GM12864 (cell line): ENCODE measurements at places on chromosomes 7 and 10.

- DNase-seq = no peak
These were observed 313.9 kb upstream of the ZNF32 start for GRCh38 chr10:43962346-43963191.

- no peak for DNase-seq
These were observed 4.7 kb downstream of the NPTX2 start for GRCh38 chr7:98621573-98622482.

DNA sequence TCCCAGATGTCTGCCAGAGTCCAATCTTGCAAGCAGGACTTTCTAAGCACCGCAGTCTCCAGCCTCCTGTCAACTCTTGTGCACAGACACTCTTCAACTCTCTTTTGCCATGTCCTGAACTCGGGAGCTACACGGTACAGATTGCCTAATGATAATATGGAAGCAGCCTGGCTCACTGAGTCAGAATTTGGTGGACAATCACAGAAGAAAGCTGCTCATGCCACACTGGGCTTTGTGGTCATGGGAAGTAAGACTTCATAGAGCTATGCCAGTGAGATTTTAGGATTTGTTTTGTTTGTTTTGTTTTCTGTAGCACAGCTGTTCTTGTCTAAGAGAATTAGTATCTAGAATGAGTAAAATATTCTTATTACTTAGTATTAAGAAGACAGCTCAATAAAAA is 144.1 kb upstream of the PRSS58 start:
- no peak for DNase-seq

DNA sequence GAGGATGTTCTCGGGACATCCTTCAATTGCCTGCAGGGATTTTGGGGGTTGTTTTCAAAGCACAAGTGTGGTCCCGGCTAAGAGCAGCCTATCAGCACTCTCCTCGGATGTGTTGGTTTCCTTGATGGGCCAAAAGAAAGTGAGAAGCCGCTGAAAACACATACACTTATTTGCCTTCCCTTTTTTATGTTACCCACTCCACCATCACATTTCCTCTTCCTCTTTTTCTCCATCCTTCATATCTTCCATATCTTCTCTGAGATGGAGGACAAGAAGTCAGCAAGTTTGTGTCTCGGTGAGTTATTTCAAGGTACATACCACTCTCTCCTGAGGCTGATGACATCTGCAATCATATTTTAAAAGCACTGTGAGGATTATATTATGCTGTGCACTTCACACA is 64.0 kb downstream of the ZNF33B start:
- DNase-seq = no peak

- no peak for DNase-seq
These were observed 33.7 kb upstream of the TNRC18 start for GRCh38 chr7:5457245-5457735.

GRCh38 chr10:114349522-114350215 is 54.6 kb downstream of the AFAP1L2 start:
- DNase-seq = no peak

DNA sequence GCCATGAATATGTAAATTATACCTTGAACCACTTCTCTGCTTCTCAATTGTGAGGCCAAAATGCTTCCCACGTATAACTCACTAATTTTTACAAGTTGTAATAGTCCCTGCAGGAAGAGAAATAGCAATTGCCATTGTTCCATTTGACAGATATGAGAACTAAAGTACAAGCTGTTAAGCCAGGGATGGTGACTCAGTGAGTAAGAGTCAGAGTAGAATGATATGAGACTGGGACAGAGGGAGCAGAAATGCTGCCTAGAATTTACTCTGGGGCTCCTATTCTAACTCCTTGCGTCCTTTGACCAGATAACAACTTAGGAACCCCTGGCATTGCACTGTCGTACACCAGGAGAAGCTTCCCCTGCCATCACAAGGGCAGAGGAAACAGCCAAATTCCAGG is 45.1 kb upstream of the SEPTIN7 start:
- no peak for DNase-seq

GRCh38 chr7:37245590-37245989 is 203.1 kb downstream of the ELMO1 start:
- no peak for DNase-seq

DNA sequence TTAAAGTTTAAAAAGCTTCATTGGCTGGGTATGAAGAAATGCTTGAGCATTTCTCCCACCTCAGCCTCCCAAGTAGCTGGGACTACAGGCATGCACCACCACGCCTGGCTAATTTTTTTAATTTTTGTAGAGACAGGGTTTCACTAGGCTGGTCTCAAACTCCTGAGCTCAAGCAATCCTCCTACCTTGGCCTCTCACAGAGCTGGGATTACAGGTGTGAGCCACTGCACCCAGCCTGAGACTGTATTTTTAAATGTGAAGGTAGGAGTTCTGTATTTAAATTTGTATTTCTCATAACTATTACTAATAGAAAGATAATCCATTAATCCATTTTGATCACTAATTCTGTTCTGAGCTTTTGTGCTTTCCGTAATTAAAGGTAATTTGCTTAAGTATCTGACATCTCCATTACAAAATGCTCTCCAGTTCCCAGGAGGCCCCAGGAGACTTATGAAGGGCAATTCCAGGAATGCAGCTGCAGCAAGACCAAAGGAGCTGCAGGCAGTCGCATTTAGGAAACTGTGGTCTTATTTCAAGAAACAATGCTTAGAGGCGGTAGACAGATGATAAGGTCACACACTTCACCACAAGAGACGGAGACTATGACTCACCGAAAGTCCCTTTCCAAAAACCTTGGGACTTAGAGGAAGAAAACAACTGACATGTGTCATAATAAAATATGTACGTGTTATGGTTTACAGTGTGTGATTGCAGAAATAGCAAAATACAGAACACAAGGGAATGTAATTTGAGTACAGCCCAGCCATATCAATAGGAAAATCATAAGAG is 23.3 kb downstream of the YAE1 start:
- no peak for DNase-seq

DNA sequence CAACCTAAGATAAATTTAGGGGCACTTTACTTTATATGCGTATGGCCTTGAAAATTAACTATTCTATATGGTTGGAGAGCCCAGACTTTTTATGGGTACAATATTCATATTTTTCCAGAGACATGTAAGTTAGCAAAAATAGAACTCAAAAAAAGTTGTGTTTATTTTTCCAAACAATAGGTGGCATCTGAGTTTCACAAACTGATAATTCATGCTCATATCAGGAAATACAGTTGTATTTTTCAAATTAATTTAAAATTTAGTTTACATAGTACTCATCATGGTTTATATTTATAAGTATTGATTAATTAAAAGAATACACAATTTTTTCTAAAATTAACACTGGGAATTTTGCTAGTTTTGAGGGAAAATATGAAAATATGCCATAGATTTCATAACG is 34.6 kb downstream of the ANKRD7 start:
- DNase-seq = no peak

GRCh38 chr7:73387221-73387828 is 46.3 kb upstream of the FZD9 start:
- DNase-seq = no peak

GRCh38 chr7:40700653-40701421 is 566.0 kb downstream of the SUGCT start:
- no peak for DNase-seq

DNA sequence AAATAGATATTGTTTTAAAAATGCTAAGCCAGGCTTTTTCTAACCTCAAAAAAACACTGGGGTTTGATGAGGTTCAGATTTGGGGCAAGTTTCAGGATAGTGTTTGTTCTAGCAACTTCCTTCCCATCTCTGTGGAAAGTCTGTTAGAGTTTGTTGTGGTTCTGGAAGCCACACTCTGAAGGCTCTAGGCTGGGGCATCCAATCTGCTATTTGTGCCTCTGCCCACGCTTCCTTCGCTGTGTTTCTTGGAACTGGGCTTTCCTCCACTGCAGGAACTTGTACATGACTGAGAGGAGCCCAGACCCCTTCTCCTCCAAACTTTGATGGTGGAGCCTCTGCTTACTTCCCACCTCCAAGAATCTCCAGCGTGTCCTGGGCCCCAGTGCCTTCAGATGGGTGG is 108.5 kb upstream of the SLC25A13 start:
- DNase-seq = no peak

DNA sequence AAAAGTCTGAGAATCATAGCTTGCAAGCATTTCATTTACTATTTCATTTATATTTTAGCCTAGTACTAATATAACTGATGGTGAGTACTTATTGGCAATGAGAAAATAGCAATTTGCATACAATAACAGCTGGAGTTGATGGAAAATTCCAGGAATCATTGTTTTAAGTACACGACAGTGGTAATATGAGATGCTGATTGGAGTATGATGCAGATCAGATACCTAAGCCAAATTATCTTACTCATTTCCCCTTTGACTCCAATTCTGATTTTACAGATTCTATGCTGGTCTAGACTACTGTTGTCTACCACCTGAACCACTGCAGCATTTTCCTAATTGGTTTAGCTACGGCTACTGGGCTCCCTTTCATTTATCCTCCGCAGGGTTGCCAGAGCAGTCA is 36.7 kb downstream of the GNG11 start:
- DNase-seq = no peak

DNA sequence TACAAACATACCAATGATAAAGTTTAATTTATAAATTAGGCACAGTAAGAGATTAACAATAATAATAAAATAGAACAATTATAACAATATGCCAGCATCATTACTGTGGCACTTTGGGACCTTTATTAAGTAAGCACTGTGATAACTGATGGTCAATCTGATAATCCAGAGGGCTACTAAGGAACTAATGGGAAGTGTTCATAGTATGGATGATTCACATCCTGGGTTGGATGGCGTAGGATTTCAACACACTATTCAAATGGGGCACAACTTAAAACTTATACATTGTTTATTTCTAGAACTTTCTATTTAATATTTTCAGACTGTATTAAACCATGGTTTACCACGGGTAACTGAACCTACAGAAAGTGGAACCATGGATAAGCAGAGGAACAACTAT is 90.8 kb downstream of the KIF20B start:
- DNase-seq = no peak

GRCh38 chr7:99792967-99793366 is 9.0 kb upstream of the CYP3A4 start:
- no peak for DNase-seq

GRCh38 chr10:4355350-4355749 is 470.7 kb upstream of the AKR1E2 start:
- DNase-seq = no peak

- no peak for DNase-seq
These were observed 147.3 kb downstream of the NRCAM start for GRCh38 chr7:108308903-108309302.

- DNase-seq = no peak
These were observed 88.8 kb downstream of the JCAD start for GRCh38 chr10:29970576-29970975.

DNA sequence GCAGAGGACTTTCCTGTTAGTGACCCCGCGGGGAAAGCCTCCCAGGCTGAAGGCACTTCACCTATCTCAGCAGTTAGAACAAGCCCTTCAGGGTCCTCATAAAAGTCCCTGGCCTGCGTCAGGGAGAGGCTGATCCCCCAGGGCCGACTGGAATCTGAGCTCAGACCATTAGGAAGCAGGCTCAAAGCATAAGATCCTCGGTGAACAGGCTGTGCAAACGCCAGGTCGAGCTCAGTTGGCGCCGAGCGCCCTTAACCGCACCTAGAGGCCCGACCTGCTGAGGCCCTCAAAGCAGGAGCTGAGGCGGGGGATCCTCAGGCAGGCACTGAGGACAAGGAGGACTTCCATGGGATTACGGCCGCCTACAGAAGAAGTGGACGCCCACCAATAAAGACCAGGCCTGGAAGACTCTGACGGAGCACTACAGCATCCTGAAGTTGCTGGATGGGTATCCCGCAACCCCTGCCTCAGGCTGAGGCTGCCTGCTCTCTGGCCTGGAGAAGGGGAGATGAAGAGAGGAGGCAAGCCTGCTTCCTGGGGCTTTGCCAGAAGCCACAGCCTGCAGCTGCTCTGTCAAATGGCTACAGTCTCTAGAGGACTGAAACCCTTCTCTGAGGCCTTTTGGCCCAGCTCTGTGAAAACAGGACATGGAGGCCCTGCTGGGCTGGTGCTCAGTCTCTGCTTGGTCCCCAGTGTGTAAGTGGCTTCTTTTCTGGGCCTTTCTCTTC is 29.9 kb downstream of the LIPJ start:
- DNase-seq = no peak

DNA sequence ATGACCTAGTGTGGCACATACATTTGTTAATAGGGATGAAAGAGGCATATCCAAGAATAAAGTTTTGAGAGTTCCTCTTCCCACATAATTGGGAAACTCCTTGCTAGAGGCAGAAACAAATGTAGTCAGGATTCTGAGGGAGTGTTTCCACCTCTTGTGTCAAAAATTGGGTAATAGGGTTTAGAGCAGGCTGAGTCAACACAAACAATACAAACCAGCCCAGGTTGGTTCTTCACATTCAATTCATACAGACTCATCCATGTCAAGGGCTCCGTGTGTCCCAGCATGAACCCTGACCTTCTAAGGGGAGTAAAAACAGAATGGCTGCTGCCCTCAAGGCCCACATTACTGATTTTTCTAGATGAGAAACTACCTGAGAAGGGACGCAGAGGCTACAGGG is 75.3 kb downstream of the GLI3 start:
- DNase-seq = no peak

GRCh38 chr7:150968734-150969372 is 9.3 kb downstream of the KCNH2 start:
- DNase-seq = no peak

DNA sequence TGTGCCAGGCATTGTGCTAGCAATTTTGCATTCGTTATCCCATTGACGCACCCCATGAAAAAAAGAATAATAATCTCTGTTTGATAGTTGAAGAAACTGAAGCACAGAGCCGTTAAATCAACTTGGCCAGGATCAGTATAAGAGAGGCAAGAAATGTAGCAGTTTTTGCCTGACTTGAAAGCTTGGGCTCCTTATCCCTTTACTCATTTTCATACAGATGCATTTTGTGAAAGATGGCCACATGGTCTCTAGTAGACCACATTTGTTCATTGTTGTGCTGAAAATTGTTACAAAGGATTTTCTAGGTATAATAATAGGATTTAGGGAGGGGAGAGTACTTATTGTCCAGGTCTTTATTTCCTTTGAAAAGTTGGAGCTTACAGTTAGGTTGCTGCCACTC is 14.7 kb downstream of the AUTS2 start:
- no peak for DNase-seq

GRCh38 chr10:126373972-126374371 is 14.3 kb downstream of the ADAM12 start:
- DNase-seq = no peak

GRCh38 chr10:125363791-125364190 is 203.4 kb upstream of the CTBP2 start:
- DNase-seq = no peak

GRCh38 chr7:69038915-69039314 is 559.4 kb upstream of the AUTS2 start:
- no peak for DNase-seq

DNA sequence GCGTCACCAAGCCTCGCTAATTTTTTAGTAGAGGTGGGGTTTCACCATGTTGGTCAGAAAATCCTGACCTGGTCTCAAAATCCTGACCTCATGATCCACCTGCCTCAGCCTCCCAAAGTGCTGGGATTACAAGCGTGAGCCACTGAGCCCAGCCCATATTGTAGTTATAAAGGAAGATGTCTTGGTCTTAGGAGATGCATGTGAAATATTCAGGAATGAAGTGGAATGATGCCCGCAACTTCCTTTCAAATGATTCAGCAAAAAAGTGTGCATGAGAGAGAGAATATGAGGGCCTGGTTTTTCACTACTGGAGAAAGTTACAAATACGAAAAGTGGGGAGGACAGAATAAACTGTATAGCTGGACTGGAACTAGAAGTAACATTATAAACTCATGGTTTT is 15.9 kb downstream of the TMEM209 start:
- DNase-seq = no peak
